ENCODE measurements at places on chromosomes 11 and 22.

DNA sequence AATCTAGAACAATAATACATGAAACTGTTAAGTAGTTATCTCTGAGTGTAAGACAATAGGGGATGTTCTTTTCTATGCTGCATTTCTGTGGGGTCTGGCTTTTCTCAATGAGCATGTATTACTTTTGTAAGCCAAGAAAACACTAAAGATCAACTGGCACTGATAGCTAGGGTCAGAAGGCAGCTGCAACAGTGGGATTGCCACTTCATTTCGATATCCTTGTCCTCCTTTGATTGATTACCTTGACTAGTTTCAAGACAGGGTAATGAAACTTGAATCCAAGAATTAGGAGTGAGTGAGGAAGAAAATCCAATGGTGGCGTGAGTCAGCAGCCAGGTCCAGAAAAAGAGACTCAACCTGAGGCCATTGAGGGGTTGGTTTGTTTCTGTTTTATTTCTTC is 46.5 kb downstream of the FEZ1 start:
- H3K4me1 ChIP-seq, result peaks cover 3% of the 10 kb centered on the region
- DNase-seq, result no peak
- H3K4me3 ChIP-seq, result no peak overlapping the region
- peaks cover 3% of the 10 kb centered on the region for H3K36me3 ChIP-seq
- no peak overlapping the region for H3K27ac ChIP-seq
- no peaks in the 10 kb centered on the region for H3K27me3 ChIP-seq

- no peaks in the 10 kb centered on the region for H3K36me3 ChIP-seq
- H3K27me3 ChIP-seq, result no peaks in the 10 kb centered on the region
- DNase-seq, result peak; percentile 57
- peak overlapping the region; percentile 94 for H3K27ac ChIP-seq
- H3K4me1 ChIP-seq, result peaks cover 39% of the 10 kb centered on the region
Measured at GRCh38 chr11:94928117-94928990, 45.0 kb downstream of the CWC15 start.

- no peaks in the 10 kb centered on the region for H3K27me3 ChIP-seq
- DNase-seq, result peak; percentile 11
- no peaks in the 10 kb centered on the region for H3K4me1 ChIP-seq
- H3K27ac ChIP-seq, result no peak overlapping the region
- H3K4me3 ChIP-seq, result no peak overlapping the region
Measured at GRCh38 chr11:81237139-81237538, 1496.5 kb downstream of the FAM181B start.

DNA sequence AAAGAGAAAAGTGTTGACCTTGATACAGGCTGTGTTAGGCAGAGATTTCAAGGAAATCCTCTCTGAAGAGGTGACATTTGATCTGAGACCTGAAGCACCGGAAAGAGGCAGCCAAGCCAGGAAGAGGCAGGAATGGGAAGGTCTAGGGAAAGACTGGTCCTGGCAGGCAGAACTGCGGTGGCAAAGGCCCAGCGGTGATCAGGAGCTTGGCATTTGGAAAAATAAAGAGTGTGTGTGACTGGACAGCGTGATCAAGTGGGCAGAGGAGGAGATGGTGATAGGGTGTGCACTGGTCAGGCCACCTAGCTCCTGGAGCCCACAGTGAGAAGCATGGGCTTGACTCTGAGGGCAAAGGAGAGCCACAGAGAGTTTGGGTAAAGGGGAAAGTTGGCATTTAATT is 27.2 kb upstream of the GAB4 start:
- no peak overlapping the region for H3K4me3 ChIP-seq
- no peaks in the 10 kb centered on the region for H3K4me1 ChIP-seq
- DNase-seq, result no peak
- H3K36me3 ChIP-seq, result no peaks in the 10 kb centered on the region
- no peaks in the 10 kb centered on the region for H3K27me3 ChIP-seq
- no peak overlapping the region for H3K27ac ChIP-seq

- H3K4me3 ChIP-seq, result no peak overlapping the region
- DNase-seq, result no peak
- H3K4me1 ChIP-seq, result no peaks in the 10 kb centered on the region
- peaks cover 17% of the 10 kb centered on the region for H3K27me3 ChIP-seq
- H3K36me3 ChIP-seq, result no peaks in the 10 kb centered on the region
Measured at GRCh38 chr11:66720899-66721470, 8.0 kb downstream of the SPTBN2 start.

DNA sequence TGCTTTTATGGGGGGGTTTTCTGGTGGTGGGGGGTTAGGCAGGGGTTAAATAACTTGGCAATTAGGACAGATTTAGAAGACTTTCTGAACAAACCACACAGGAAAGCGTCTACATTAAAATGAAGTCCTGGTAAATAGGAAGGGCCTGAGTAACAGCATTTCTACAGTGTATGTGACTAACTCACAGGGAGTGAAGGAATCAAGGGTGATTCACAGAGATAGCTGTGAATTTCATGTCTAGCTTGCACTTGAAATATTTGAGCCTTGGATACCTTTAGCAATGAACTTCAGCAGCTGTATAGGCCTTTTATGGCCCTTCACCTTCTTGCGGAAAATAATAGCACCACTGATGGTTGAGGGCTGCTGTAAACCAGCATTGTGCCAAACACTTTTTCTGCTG is 26.1 kb upstream of the LDHA start:
- no peak for DNase-seq
- H3K27me3 ChIP-seq, result no peaks in the 10 kb centered on the region
- no peaks in the 10 kb centered on the region for H3K4me1 ChIP-seq
- peaks cover 1% of the 10 kb centered on the region for H3K36me3 ChIP-seq
- H3K4me3 ChIP-seq, result no peak overlapping the region
- H3K27ac ChIP-seq, result no peak overlapping the region

- H3K4me3 ChIP-seq, result no peak overlapping the region
- no peaks in the 10 kb centered on the region for H3K27me3 ChIP-seq
- DNase-seq, result peak; percentile 29
- H3K27ac ChIP-seq, result no peak overlapping the region
- H3K36me3 ChIP-seq, result no peaks in the 10 kb centered on the region
Measured at GRCh38 chr22:20448630-20449029, 11.0 kb upstream of the SCARF2 start.

GRCh38 chr22:19213001-19213400 is 34.5 kb upstream of the SLC25A1 start:
- H3K27ac ChIP-seq, result no peak overlapping the region
- DNase-seq, result no peak
- H3K36me3 ChIP-seq, result no peaks in the 10 kb centered on the region
- H3K27me3 ChIP-seq, result no peaks in the 10 kb centered on the region
- H3K4me1 ChIP-seq, result no peaks in the 10 kb centered on the region

- no peak overlapping the region for H3K27ac ChIP-seq
- peak overlapping the region; percentile 64 for H3K4me3 ChIP-seq
- peaks cover 3% of the 10 kb centered on the region for H3K4me1 ChIP-seq
- H3K36me3 ChIP-seq, result no peaks in the 10 kb centered on the region
- H3K27me3 ChIP-seq, result no peaks in the 10 kb centered on the region
- peak; percentile 60 for DNase-seq
Measured at GRCh38 chr11:121723246-121723741, 270.5 kb upstream of the SORL1-AS1 start.

DNA sequence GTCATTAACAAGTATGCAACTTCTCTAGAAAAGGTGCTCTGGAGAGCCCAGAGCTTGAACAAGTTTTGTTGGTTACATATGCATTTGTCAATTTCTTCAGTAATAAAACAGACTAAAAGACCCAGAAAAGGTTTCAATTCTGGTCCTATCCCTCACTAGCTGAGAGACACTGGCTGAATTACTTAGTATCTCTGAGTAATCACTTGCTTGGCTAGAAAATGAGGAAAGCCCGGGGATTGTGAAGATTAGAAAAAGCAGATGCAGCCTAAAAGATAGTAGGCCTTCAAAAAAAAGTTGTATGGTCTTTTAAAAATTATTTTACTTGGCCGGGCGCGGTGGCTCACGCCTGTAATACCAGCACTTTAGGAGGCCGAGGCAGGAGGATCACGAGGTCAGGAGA is 41.2 kb downstream of the MAPK1 start:
- H3K27ac ChIP-seq, result no peak overlapping the region
- peaks cover 4% of the 10 kb centered on the region for H3K4me1 ChIP-seq
- no peaks in the 10 kb centered on the region for H3K36me3 ChIP-seq
- H3K27me3 ChIP-seq, result no peaks in the 10 kb centered on the region

Measured in fibroblast of lung (primary cell).